ENCODE measurements at places on chromosomes 2 and 18.

DNA sequence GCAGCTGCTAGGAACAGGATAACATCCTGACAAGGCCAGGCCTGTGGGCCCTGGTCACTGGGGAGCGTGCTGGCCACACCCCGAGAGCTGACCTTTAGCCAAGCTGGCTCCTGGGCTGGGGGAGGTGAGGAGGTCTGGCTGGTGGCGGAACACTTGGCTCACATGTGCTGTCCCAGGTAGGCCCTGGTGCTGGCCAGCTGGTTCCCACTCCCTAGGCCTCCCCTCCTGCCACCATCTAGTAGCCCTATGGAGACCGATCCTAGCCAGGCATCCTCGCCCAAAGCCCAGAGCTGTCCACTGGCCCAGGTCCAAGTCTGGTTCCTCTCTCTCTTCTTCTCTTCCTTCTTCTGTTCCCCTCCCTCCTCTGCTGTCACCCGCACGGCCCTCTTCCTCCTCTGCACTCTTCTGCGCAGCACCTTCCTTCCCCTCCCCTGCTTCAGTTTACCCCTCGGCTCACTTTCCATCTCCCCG lies 52.4 kb downstream of the TNS1 start:
- DNase-seq = no peak

- no peak for DNase-seq
Observed at GRCh38 chr2:160940699-160941098, 219.5 kb upstream of the TANK start.

DNA sequence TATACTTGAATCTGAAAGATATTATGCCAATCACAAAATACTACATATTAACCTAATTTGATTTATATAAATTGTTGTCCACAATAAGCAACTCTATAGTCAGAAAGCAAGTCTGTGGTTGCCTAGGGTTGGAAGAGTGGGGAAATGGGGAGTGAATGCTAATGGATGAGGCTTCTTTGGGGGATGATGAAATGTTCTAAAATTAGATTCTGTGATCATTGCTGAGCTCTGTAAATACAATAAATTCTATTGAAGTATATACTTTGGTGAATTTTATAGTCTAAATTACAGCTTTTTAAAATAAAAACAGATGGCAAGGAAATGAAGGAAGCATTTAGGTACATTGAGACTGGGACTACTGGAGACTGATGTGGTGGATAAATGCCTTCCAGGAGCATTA lies 275.5 kb downstream of the MBD2 start:
- no peak for DNase-seq

- no peak for DNase-seq
Observed at GRCh38 chr2:241459520-241459919, 48.9 kb downstream of the STK25 start.

DNA sequence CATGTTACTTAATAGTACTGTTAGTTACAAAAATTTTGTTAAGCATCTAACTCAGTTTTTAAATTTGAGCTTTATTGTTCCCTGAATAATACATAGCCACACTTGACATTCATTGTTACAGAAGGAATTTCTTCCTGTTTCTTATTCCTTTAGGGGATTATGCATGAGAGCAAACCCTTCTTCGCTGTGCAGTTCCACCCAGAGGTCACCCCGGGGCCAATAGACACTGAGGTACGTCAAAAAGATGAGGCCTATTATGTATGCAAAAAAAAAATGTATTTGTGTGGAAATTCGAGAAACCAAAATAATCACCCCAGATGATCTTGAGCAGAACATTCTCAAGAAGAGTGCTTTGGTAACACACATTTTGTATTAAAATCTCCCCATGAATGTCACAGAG lies 36.3 kb downstream of the CPS1 start:
- DNase-seq = no peak

- DNase-seq = no peak
Observed at GRCh38 chr18:27595113-27595838, 410.2 kb upstream of the CHST9 start.

GRCh38 chr2:241043581-241043980 lies 45.2 kb downstream of the SNED1 start:
- no peak for DNase-seq

DNA sequence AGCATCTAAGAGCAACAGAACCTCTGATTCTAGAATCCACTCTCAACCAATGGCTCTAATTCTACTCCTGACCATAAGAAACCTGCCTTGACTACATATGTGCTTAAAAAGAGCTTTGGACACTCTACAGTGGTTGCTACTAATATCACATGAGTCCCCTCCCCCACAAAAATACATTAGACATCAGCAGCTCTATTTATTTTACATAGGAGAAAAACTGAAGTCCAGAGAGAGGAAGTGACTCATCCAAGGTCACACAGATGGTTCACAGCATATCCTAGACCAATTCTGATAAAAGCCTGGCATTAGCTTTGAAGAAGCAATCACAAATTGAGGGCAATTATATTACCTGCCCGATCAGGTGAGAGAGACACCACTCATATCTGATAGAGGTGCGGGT lies 49.8 kb downstream of the ALK start:
- DNase-seq = no peak

Data from AML-193 (cell line).